ENCODE measurements at places on chromosomes 13 and 19.

GRCh38 chr13:61600360-61601033, 184.8 kb upstream of the PCDH20 start:
- no peak for DNase-seq

DNA sequence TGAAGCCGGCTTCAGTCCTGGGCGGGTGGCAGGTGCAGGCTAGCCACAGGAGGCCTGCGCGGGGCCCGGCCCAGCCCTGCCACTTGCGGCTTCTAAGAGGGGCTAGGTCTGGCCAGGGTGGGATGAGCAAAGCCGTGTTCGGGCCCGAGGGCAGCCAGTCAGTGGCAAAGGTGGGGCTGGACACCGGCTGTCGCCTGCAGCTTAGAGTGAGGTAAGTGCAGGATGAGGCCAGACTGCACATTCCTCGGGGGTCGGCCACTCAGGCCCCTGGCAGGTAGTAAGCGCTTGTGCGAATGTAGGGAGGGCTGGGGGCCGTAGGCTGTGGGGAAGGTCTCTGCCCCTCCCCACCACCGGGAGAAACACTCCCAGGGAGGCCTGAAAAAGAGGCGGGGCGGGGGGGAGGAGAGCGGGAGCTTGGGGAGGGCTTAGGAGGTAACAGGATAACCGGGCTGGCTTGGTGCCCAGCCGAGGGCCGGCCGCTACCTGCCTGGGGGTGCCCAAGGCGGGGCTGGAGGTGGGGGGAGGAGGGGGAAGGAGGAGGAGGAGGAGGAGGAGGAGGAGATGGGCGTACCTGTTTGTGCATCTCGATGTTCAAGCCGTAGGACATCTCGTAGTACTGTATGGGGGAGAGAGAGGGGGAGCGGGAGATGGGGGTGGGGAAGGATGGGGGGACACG, 6.4 kb downstream of the TLE5 start:
- DNase-seq = peak; percentile 84

DNA sequence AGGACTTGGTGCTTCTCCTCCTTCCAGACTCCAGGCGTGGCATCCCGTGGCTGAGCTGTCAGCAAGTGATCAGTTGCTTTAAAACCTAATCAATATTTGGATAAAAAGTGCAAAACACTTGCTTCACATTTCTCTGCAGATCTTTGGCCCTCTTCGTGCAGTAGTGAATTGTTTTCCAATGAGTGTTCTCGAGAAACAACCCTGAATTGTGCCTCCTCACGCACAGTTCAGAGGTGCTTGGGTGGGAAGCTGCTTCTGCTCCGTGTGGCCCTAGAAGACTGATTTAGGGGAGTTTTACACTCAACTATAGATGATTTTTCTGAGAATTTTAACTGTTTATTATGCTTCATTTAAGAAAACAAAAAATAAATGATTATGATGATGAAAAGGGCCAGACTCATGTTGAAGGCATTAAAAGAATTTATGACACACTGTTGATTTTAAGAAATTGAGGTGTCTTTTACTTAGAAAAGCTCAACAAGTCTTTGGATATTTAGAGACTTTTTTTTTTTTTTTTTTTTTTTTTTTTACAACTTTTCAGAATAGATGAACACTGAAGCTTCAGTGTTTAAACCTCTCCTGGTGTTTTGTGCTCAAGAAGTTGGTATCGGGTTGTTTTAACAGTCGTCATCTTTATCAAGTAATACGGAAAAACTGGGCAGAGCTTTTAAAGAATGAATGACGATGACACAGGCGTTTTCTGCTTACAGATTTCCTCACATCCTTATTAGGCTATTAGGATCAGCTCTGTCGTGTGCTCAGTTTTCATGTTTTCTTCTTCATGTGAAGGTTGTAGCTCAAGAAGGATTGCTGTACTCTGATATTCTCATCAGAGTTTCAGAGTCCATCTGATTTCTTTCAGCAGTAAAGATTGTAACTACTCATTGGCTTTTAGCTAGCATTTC, 39.5 kb upstream of the TEX29 start:
- no peak for DNase-seq

DNA sequence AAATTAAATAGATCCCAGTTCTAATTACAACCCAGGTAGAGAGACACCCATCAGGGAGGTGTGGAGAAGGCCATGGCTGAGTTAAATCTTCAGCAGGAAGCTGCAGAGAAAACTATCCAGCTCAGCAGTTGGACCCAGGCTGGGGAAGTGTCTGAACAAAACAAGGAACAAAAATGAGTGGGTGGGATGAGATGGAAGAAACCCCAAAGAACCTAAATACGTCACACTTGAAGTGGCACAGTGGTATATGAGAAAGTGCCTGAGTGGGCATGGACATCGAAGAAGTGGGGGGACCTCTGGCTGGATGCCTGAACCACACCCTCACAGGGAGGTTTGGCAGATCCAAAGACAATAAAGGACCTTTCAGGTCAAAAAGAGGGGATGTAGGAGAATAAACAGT, 3.5 kb upstream of the EPHX3 start:
- no peak for DNase-seq

DNA sequence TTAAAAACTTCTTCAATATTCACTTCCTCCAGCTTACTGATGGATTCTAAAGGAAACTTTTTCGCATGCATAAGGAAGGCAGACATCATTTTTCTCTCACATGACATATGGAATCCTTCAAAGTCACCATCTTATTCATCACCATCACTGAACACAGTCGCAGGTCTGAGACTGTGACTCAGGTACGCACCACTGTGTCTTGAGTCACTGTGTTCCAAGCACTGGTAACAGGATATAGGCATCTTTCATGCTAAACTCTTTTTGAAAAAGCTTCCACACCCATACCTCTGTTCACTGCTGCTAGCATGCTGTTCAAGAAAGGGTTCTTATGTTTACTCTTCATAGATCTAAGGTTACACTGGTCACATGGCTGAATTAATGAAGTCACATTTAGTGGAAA, 67.0 kb upstream of the SIAH3 start:
- DNase-seq = no peak

GRCh38 chr13:67224148-67224846, 5.8 kb downstream of the PCDH9 start:
- peak; percentile 76 for DNase-seq

- DNase-seq = peak; percentile 18
Measured at GRCh38 chr19:1495799-1496713, 5.1 kb downstream of the REEP6 start.

GRCh38 chr13:28325022-28325421, 169.9 kb downstream of the FLT1 start:
- DNase-seq = no peak

- no peak for DNase-seq
Measured at GRCh38 chr19:17116996-17117702, 41.6 kb downstream of the MYO9B start.

- DNase-seq = no peak
Measured at GRCh38 chr19:31166206-31166605, 183.0 kb downstream of the TSHZ3 start.

- peak; percentile 26 for DNase-seq
Measured at GRCh38 chr13:66348745-66349690, 881.1 kb downstream of the PCDH9 start.

DNA sequence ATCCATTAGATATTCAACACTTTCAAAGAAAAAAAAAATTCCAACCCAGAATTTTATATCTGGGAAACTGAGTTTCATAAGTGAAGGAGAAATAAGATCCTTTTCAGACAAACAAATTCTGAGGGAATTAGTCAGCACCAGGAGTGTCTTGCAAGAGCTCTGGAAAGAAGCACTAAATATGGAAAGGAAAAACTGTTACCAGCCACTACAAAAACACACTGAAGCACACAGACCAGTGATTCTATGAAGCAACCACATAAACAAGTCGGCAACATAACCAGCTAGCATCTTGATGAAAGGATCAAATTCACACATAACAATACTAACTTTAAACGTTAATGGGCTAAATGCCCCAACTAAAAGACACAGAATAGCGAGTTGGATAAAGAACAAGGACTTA, 368.4 kb upstream of the MIR17HG start:
- DNase-seq = no peak

DNA sequence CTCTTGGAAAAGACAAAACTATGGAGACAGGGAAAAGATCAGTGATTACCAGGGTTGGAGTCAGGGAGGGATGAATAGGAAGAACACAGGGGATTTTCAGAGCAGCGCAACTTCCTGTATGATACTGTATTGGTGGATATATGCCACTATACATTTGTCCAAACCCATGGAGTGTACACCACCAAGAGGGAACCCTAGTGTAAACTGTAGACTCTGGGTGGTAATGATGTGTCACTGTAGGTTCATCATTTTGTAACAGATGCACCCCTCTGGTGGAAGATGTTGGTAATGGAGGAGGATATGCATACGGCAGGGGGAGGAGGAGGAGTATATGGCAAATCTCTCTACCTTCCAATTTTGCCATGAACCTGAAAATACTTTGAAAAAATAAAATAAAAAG, 68.1 kb downstream of the UFM1 start:
- no peak for DNase-seq

- peak; percentile 80 for DNase-seq
Measured at GRCh38 chr19:13181747-13182388, 31.7 kb downstream of the IER2 start.

GRCh38 chr19:34664168-34664567, 12.8 kb downstream of the SCGB2B2 start:
- DNase-seq = no peak

- peak; percentile 84 for DNase-seq
Measured at GRCh38 chr13:30690282-30691188, 44.8 kb upstream of the ALOX5AP start.

DNA sequence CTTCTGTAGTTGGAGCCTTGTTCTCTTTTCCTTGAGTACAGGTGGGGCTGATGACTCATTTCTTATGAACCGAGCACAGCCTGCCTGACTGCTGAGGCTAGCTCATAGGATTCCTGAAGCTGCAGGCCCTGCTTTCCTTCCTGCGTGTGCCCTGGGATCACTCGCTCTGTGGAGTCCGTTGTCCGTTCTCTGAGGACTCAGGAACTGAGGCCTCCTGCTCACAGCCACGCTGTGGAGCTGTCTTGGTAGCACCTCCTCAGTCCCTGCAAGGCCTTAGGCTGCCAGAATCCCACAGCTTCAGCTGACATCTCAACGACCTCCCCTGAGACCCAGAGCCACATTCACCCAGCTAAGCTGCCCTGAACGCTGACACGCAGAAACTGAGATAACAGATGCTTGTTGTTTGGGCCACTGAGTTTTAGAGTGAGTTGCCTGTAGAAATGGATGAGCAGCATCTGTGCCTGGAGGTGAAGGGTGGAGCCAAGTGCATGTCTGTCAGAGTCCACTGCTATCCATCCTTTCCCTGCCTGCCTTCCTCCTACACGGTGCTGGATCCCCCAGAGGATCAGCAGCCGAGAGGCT, 72.9 kb downstream of the ARHGEF7 start:
- no peak for DNase-seq

GRCh38 chr13:50187352-50188029, 172.2 kb downstream of the KCNRG start:
- DNase-seq = no peak

- DNase-seq = no peak
Measured at GRCh38 chr13:23680845-23681669, 110.8 kb downstream of the TNFRSF19 start.

DNA sequence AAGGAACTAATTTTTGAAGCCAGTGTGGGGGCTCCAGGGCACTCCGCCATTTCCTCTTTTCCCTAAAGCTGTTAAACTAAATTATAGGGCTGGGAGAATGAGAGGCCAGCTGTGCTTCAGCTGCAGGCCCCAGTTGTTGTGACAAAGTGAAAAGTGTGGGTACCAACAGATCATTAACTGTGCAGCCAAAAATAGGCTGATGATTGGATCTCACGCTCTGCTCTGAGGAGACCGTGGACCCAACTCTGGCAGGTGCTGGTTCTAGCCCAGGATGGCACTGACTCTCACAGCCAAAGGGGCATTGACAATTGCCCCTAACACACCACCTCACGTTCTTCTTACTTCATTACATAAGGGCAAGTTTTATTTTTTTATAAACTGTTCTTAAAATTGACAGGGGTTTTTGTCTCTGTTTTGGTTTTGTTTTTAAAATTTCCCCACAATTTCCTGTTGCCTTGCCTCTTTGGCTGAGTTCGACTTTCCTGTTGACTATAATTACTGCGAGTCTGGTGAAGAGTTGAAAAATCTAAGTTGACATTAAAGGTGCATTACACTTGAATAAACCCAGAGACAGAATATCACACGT, 391.0 kb downstream of the FGF9 start:
- peak; percentile 58 for DNase-seq

- no peak for DNase-seq
Measured at GRCh38 chr13:73190477-73190876, 131.7 kb downstream of the KLF5 start.

GRCh38 chr19:55085923-55086715, 10.4 kb downstream of the EPS8L1 start:
- no peak for DNase-seq

DNA sequence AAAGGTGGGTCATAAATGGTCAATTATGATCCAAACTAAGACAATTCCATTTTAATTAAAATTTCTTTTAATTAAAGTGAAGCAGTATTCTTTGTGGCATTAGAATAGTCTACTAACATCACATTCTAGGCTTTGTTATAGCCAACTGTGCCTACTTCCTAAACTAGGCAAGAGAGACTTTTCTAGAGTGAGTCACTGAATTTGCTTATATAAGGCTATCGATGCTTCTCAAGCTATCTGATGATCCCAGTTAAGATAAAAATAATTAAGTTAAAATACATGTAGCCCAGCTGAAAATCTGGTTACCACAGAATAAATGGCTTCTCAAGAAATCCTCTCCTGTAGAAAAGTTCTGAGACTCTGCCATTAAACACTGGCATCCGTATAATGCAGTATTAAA, 12.5 kb downstream of the ANKRD10 start:
- no peak for DNase-seq

- no peak for DNase-seq
Measured at GRCh38 chr13:110298505-110299282, 8.3 kb downstream of the COL4A1 start.

GRCh38 chr13:101799196-101799595, 346.7 kb downstream of the ITGBL1 start:
- DNase-seq = no peak

GRCh38 chr19:54096617-54097106, 3.9 kb downstream of the OSCAR start:
- peak; percentile 42 for DNase-seq

- no peak for DNase-seq
Measured at GRCh38 chr13:113663934-113664333, 3.1 kb upstream of the GRK1 start.

GRCh38 chr19:42149447-42150202, 17.4 kb upstream of the POU2F2 start:
- no peak for DNase-seq

DNA sequence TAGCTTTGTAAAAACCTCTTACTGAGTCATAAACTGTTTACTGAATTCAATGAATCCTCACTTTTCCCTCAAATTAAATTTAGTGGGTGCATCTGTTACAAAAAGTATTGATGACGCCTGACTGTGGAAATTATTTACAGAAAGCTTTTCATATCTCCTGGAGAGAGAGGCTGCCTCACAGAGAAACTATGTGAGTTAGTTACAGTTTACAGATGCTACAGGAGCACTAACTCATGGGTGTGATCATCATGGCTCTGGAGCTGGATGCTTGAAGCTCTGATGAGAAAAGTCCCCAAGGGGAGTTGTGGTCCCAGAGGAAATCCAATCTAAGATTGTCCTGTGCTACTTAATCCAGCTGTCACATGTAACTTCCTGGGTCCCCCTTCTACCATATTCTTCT, 590.8 kb downstream of the LMO7 start:
- no peak for DNase-seq

- DNase-seq = no peak
Measured at GRCh38 chr13:24529478-24529877, 16.9 kb upstream of the PARP4 start.
